GM12892 (cell line): ENCODE measurements at places on chromosomes 1 and 21.

DNA sequence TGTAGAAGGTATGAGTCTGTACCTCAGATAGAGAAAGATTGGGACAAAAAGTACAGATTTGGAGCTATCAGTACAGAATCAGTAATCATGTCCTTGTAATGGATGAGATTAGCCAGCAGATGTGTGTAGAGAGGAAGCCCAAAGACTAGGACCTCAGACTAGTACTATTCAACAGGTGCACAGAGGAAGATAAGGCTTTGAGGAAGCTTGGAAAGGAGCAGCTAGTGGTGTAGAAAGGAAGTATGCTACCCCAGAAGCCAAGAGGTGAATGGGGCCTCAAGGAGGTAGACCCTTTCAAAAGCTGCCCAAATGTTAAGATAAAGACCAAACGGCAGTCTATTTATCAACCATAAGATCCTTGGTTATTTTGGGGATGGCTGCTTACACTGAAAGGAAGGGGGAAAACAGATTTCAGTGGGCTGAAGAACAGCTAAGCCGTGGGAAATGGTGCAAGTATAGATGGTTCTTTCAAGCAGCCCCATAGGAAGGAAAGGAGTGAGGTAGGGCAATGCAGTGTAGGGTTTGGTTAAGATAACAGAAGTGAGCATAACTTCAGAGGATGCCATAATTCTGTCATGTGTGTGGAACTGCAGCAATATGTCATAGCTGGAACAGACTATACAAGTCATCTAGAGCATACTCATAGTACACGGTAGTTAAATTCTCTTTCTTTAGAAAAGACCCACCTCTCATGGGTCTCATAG lies 221.7 kb downstream of the HHIPL2 start:
- no peak for DNase-seq

DNA sequence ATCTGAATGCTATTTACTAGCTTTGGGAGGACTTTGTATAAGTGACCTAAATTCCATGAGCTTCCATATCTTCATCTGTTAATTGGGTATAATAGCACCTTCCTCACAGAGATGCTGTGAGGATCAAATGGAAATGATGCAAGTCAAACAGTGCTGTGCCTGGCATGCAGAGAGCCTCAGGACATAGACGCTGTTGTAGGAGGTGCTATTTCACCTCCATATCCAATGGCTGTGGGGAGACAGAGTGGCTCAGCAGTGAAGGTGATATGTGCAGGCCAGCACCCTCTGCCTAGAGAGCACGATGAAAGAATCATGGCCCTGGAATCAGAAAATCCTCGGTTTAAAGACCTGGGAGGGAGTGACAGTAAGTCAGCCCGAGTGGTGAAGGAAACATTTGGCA lies 16.0 kb upstream of the C1orf21 start:
- no peak for DNase-seq

- no peak for DNase-seq
Measured at GRCh38 chr1:226378071-226378470, 29.8 kb downstream of the PARP1 start.

DNA sequence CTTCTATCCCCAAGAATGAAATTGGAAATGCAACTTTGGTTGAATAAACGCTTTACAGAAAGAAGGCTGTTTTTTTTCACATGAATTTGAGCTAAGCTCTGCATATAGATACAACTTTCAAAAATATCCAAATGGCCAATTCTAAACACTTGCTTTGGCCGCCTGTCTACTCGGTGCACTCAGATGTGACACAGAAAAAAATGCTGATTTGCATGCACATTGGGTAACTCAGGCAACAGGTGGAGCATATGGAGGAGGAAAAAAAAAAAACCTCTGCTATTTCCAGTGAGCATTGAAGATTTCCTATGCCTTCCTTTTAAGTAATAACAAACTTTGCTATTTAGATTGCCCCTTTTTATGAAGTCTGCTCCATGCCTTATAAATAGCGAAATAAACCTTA lies 262.5 kb downstream of the GRIK1 start:
- no peak for DNase-seq

DNA sequence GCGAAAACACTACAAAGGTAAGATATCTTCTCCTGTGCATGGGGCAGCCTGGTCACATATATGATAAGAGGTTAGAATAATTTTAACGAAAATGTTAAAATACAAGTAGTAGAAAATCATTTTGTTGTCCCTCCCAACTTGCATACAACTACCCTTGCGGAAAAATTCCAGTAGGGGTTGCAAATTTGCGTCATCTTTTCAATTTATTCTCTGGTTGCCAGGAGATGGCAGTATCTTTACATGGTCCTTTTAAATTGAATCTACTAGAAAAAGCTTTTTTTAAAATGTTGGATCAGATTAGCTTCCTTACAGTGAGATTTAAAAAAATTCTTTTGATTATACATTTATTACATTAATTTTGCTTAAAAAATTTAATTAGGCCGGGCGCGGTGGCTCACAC lies 10.9 kb downstream of the S100PBP start:
- no peak for DNase-seq

- DNase-seq = no peak
Measured at GRCh38 chr1:89142160-89142559, 16.2 kb upstream of the GBP2 start.

- no peak for DNase-seq
Measured at GRCh38 chr1:178571807-178572206, 58.9 kb downstream of the TEX35 start.

- DNase-seq = no peak
Measured at GRCh38 chr21:43369124-43369523, 57.8 kb downstream of the SIK1 start.
